Stimulated activated naive CD4-positive, alpha-beta T cell treated with Interleukin-2 at 50 U/mL for 16 hours (primary cell): ENCODE measurements at places on chromosomes 6 and 20.

GRCh38 chr6:39684790-39685488 is 40.3 kb downstream of the KIF6 start:
- no peak for DNase-seq

DNA sequence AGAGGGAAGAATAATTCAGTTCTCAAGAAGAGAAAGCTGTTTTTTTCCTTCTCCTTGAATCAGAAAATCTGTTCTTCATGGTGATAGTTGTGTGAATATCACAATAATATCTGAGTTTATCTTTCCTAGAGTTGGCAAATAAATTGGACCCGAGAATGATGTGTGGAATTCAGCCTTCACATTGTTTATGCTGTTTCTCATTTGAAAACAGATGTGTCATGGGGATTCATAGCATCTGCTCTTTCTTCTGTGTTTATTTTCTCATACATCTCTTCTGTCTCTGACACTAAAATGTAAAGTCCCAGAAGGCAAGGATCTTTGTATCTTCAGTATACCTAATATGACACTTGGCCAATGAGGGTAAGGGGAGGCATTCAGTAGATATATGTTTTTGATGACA is 103.6 kb upstream of the SGK1 start:
- no peak for DNase-seq

DNA sequence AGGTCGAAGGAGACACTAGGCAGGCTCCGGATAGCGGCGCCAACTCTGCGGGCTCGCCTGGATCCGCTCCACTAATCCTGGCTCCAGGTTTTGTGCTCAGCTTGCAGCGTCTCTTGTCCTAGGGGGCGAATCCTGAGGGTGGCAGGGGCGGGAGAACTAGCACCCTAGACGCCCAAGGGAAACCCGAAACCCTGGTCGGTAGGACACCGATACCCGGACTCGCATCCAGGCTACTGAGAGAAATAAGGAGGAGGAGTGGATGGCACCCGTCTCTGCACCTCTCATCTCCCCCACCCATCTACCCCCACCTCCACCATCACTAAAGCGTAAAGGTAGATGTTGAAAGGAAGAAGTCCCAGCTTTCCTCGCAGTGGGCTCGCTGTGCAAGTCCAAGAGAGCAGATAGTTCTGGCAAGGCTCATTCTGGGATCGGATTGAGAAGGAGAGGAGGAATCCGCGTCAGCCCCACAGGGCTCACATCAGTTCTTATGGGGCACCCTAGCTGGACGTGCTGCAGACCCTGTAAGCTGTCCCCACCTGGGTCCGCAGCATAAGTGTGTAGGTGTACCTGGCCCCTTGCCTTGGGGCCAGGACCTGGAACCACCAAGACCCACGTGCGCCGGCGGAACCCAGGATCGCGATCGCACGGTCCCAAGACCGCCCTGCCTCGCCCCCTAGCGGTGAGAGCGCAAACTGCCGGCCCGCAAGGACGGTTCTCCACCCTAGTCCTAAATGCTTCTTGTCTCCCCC is 6.9 kb downstream of the SLC32A1 start:
- peak; percentile 70 for DNase-seq

DNA sequence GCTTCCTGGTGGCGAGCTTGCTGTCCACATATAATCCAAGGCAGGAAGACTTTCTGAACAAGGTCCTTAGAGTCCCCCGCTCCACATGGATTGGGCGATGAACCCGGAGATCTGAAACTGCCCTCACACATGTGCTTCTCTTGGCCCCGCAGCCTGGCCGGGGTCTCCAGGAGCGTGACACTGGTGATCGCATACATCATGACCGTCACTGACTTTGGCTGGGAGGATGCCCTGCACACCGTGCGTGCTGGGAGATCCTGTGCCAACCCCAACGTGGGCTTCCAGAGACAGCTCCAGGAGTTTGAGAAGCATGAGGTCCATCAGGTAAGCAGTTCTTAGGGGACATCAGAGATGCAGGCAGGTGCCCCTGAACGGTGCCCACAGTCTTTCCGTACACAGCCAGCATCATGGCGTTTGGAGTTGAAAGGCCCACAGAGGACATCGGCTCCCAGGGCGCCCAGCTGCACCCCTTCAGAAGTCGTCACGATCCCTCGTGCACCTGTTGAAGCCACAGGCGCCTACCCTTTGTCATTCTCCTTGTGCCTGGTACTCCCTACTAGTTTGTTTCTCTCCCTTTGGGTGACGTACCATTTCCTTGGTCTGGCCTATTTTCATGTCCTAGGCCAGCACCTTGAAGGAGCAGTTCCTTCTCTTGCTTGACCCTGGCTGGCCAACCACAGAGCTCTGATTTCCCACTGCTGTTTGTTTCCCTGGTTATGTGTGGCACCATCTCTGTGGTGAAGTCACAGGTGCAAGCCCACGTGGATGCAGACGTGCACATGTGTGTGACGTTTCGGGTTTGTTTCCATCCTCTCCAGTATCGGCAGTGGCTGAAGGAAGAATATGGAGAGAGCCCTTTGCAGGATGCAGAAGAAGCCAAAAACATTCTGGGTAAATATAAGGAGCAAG is 43.3 kb upstream of the IRF4 start:
- DNase-seq = no peak

DNA sequence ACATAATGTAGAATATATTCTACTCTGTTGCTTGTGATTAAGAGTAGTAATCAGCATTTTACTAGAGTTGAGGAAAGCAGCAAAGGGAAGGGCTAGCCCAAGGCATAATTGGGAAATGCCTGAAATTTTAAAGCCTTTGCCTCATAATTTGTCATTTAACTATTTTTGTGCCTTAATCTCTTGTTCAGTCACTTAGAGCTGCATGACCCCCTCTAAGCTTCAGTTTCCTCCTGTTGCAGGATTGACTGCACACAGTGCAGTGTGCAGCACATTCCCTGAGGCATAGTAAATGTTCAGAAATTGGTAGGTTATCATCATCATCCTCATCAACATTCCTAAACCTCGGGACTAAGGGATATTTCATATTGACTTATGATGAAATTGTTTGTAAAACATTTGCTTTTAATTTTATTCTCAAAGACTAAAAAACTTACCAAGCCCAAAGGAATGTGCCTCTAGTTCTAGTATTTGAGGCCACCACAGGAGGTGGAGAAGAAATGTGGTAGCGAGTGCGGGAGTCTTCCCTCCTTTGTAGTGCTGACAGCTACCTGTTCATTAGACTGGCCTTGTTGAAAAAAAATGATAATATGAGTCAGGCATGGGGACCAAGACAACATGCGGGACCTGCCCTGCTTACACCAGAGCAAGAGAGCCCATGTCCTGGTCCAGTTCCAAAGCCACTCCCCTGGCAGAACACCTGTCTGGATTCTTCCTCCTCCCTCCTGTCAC is 14.8 kb upstream of the TENT5A start:
- DNase-seq = no peak

DNA sequence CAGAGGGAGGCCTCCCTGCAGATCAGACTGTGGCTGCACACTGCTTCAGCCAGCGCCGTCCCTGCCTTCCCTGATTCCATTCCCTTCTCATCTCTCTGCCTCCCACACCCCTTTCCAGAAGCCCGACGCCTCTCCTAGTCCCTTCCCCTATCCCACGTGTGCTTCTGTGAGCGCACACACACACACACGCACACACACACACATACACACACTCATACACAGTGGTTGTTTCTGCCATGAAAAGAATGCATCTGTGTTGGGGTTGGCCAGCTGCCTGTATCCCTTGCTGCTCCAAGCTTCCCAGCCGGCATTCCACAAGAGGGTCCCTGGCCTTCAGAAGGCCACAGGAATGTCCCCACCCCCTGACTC is 51.7 kb downstream of the MOCS1 start:
- no peak for DNase-seq

DNA sequence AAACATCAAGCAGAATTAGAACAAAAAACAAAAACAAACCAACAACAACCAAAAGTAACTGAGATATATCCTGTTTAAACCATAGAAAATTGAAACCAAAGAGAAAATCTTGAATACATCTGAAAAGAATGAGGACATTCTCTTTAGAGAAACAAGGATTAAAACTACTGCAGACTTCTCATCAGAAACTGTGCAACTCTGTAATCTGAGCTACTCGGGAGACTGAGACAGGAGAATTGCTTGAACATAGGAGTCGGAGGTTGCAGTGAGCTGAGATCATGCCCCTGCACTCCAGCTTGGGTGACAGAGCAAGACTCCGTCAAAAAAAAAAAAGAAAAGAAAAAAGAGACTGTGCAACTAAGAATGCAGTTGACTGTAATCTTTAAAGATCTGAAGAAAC is 153.4 kb downstream of the SYNDIG1 start:
- no peak for DNase-seq

- no peak for DNase-seq
Measured at GRCh38 chr6:3317741-3318211, 59.0 kb downstream of the PSMG4 start.

DNA sequence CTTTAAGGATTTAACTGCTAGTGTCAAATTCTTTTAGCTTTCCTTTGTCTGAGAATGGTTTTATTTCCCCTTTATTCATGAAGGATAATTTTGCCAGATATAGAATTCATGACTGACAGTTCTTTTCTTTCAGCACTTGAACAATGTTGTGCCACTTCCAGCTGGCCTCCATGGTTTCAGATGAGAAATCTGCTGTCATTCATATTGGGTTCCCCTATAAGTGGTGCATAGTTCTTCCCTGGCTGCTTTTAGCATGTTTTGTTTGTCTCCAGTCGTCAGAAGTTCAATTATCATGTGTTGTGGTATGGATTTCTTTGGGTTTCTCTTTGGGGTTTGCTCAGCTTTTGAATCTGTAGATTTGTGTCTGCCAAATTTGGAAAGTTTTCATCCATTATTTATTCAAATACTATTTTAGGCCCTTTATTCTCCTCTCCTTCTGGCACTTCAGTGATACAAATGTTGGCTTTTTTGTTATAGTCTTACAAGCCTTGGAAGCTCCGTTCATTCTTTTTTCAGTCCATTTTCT is 76.3 kb upstream of the TGM3 start:
- no peak for DNase-seq
